Muscle of leg (tissue), 16 donors: ENCODE measurements at places on chromosomes 3 and 15. TPM values are rescaled to one million over a fixed set of nuclear protein-coding genes. Genes with fewer than 3 reads are reported as not detected.

Gene EPHA3
- total RNA-seq = 25.4 TPM

Gene C3orf70
- 4.8 TPM for total RNA-seq

Gene SERINC4
- total RNA-seq = 0.18 TPM

Gene ETV5
- 29.1 TPM for total RNA-seq

Gene ZNF660
- 6.2 TPM for total RNA-seq
